ENCODE measurements at places on chromosomes 12 and 14. TPM values are rescaled to one million over a fixed set of nuclear protein-coding genes. Genes with fewer than 3 reads are reported as not detected.

DNA sequence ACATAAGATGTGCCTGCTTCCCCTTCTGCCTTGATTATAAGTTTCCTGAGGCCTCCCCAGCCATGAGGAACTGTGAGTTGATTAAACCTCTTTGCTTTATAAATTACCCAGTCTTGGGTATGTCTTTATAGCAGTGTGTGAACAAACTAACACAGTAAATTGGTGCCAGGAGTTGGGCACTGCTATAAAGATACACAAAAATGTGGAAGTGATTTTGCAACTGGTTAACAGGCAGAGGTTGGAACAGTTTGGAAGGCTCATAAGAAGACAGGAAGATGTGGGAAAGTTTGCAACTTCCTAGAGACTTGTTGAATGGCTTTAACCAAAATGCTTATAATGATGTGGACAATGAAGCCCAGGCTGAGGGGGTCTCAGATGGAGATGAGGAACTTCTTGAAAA, 264.1 kb downstream of the DACT1 start:
- no peaks in the 10 kb centered on the region for H3K36me3 ChIP-seq
- H3K4me3 ChIP-seq: no peak overlapping the region
- no peaks in the 10 kb centered on the region for H3K4me1 ChIP-seq
- DNase-seq: no peak

DNA sequence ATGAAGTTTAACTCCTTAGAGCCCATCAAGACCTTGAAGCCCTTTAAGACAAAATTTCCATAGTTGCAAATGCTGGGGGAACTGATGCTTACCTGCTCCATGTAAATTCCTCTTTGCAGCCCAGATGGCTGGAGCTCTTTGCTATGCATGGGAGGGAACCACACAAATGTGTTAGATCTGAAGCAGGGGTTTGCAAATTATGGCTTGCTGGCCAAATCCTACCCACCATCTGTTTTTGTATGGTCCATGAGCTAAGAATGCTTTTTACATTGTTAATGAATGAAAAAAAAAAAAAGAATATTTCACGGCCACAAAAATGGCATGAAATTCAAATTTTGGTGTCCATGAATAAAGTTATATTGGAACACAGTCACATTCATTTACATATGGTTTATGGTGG, 74.6 kb downstream of the GCH1 start:
- DNase-seq: no peak
- no peak overlapping the region for H3K4me3 ChIP-seq
- H3K4me1 ChIP-seq: no peaks in the 10 kb centered on the region
- H3K27ac ChIP-seq: no peak overlapping the region
- H3K27me3 ChIP-seq: no peaks in the 10 kb centered on the region
- H3K36me3 ChIP-seq: no peaks in the 10 kb centered on the region

- H3K4me3 ChIP-seq: no peak overlapping the region
- no peaks in the 10 kb centered on the region for H3K36me3 ChIP-seq
- no peak overlapping the region for H3K27ac ChIP-seq
Measured at GRCh38 chr14:74771399-74771798, 8.3 kb downstream of the YLPM1 start.

DNA sequence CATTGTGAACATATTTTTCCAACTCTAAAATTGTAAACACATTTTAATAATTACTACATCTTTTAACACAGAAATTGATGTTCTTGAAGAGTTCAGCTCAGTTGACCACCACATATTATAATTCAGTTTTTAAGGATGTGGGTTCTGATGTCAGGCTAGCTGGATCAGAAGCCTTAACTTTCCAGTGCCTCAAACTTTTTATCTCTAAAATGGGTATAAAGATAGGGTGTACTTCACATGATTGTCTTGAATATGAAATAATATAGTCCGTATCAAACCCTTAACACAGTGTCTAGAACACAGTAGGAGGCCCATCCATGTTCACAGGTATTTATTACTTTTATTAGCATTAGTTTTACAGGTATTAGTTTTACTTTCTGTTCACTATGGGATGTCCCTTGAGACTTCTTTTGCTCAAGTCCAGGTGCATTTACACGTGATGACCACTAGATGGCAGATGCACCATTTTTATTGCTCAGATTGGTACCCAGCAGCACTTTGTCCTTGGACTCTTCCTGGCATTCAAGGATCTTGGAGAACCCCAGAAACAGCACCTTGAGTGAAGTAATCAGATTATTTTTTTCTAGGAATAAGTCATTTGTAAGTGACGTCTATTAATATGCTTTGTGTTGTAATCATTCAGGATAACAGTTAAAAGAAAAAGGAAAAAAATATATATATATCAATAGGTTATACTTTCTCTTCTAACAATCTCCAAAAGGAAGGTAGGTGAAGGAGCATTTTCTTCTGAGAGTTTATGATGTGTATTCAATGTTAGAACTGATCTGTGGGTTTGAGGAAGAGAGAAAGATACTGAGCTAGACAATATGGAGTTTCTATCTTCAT, 580.2 kb downstream of the ETNK1 start:
- no peaks in the 10 kb centered on the region for H3K4me1 ChIP-seq
- no peak overlapping the region for H3K4me3 ChIP-seq
- no peak for DNase-seq
- H3K36me3 ChIP-seq: no peaks in the 10 kb centered on the region

DNA sequence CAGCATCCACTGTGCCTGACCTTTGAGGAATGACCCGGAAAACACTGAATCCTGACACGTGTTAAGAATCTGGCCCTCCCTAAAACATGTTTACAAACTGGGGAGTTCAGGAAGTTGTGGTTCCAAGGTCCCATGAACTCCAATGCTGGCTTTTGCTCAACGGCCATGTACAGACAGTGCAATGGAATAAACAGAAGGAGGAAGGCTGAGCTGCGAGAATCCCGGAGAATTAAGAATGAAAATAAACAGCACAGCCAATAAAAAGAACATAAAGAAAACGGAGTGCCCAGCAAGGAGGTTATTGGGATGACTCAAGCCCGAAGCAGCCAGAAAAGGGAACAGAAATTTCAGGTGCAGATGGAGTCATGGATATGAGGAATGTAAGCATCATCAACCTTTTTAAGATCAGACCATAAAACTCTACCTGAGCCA, 32.3 kb downstream of the BCL11B start:
- no peak overlapping the region for H3K4me3 ChIP-seq
- H3K27me3 ChIP-seq: peaks cover 43% of the 10 kb centered on the region
- no peaks in the 10 kb centered on the region for H3K36me3 ChIP-seq
- no peak overlapping the region for H3K27ac ChIP-seq

GRCh38 chr14:104112609-104113571, 25.5 kb upstream of the KIF26A start:
- H3K4me1 ChIP-seq: no peaks in the 10 kb centered on the region
- no peaks in the 10 kb centered on the region for H3K36me3 ChIP-seq
- H3K4me3 ChIP-seq: no peak overlapping the region
- H3K27ac ChIP-seq: no peak overlapping the region
- peaks cover 29% of the 10 kb centered on the region for H3K27me3 ChIP-seq
- DNase-seq: no peak

- no peaks in the 10 kb centered on the region for H3K4me1 ChIP-seq
- DNase-seq: no peak
- no peak overlapping the region for H3K4me3 ChIP-seq
- H3K27ac ChIP-seq: no peak overlapping the region
- peaks cover 8% of the 10 kb centered on the region for H3K36me3 ChIP-seq
Measured at GRCh38 chr12:16030744-16031143, 119.6 kb downstream of the DERA start.

DNA sequence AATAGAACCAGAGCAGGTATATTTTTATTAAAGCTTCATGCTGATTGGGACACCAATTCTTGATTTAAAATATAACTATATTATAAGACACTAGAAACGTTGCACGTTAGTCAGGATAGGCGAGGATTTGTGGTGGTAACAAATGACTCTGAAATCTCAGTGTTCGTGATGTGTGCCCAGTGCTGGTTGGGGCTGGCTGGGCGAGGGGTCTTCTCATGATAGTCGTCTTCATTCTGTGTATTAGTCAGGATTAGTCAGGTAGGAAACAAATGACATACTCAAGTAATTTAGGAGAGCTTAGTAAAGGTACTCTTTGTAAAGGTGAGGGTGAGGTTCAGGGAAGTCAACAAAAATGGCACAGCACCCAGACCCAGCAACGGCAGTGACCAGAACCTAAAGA, 73.9 kb upstream of the HIF1A start:
- no peak overlapping the region for H3K4me3 ChIP-seq
- H3K27ac ChIP-seq: no peak overlapping the region
- no peaks in the 10 kb centered on the region for H3K27me3 ChIP-seq
- DNase-seq: no peak

DNA sequence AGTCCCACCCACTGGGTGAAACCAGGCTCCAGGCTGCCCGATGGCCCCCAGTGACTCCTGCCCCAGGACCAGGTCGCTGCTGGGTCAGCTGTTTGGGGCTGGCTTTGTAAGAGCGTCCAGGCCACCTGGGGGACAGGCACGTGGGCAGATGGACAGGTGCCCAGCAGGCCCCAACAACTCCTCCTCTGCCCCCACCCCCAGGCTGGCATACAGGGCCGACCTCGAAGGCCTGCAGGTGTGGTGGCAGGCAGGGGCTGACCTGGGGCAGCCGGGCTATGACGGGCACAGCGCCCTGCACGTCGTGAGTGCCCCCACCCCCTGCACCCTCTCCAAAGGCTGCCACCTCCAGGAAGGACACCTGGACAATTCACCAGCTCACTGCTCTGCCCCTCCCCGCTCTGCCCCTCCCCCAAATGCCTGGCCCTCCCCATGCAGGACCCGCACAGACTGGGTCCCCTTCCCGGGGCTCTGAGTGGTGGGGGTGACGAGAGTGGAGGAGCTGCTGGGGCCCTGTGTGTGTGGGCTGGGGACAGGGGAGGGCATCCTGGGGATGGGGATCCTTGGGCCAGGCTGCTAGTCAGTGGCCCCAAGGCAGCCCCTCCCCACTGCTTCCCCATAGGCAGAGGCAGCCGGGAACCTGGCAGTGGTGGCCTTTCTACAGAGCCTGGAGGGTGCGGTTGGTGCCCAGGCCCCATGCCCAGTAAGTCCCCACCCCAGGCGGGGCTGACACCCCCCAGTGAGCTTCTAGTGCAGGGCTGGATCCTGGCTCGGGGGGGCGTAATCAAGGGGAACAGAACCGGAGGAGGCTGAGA, 26.0 kb downstream of the ASPG start:
- no peaks in the 10 kb centered on the region for H3K4me1 ChIP-seq
- no peak for DNase-seq
- no peak overlapping the region for H3K27ac ChIP-seq
- no peaks in the 10 kb centered on the region for H3K36me3 ChIP-seq
- peaks cover 19% of the 10 kb centered on the region for H3K27me3 ChIP-seq

Gene RIN3
- 3.0 TPM for total RNA-seq

Gene KCNJ8
- 47.1 TPM for total RNA-seq

Gene RASAL1
- not detected for total RNA-seq

All from gastrocnemius medialis (tissue), 4 donors.